ENCODE measurements at places on chromosomes 2 and 18.

DNA sequence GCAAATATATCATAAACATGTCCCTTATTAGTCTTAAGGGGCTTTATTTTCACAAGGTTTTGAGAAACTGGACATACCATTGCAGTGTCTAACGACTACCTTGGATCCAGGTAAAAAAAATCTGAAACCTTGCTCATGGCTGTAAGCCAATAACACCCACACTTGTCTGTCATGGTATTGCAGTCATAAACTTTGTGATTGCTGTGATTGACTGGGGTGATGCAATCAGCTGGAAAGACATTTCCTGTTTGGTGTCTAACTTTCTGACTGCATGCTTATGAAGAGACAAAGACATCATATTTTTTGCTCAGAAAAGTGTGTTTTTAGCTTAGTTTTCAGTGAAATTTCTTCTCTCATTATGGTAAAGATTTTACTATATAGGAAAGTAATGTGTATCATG lies 635.0 kb downstream of the TSN start:
- DNase-seq = no peak

GRCh38 chr2:239957681-239958472 lies 67.3 kb downstream of the NDUFA10 start:
- no peak for DNase-seq

- DNase-seq = peak; percentile 97
Observed at GRCh38 chr2:14632133-14632936, at the start of gene LRATD1. LRATD1 (plus strand) TSS chr2:14632717; CDS start chr2:14633980, 1,263 bp downstream.

GRCh38 chr2:113217455-113218282 lies 43.9 kb downstream of the PSD4 start:
- DNase-seq = peak; percentile 50

DNA sequence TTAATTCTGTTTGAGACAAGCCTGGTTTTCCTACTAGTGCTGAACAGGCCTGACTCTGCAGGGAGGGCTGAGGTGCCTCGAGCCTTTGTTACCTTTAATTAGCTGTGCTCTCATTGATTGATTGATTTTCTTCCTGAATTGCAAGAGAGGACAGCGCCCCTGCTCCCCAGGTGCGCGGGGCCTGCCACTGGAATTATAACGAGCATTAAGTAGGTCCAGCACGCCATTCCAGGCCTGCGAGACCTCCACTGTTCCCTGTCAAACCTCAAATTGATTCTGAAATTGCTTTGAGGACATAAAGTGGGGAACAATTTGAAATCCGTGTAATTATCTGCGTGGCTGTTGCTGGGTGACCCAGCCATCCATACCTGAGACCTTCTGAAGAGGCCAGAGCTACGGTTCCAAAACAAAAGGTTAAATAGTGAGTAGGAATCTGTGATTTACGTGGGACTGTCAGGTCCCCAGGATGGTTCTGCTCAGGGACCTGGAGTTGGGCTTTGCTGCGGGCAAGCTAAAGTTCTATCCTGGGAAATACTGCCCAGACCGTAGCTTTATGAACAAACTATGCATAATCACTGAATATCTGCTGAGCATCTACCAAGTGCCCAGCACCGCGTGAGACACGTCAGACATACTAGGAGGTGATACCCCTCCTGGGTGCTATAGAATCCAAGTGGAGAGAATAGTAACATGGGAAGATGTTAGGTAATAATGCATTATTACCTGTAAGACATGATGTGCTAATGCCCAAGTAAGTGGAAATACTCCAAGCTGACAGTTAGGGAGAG lies 104.1 kb downstream of the ZBTB7C start:
- no peak for DNase-seq
